Testis (tissue), 5 donors: ENCODE measurements at places on chromosomes 11 and 22.

DNA sequence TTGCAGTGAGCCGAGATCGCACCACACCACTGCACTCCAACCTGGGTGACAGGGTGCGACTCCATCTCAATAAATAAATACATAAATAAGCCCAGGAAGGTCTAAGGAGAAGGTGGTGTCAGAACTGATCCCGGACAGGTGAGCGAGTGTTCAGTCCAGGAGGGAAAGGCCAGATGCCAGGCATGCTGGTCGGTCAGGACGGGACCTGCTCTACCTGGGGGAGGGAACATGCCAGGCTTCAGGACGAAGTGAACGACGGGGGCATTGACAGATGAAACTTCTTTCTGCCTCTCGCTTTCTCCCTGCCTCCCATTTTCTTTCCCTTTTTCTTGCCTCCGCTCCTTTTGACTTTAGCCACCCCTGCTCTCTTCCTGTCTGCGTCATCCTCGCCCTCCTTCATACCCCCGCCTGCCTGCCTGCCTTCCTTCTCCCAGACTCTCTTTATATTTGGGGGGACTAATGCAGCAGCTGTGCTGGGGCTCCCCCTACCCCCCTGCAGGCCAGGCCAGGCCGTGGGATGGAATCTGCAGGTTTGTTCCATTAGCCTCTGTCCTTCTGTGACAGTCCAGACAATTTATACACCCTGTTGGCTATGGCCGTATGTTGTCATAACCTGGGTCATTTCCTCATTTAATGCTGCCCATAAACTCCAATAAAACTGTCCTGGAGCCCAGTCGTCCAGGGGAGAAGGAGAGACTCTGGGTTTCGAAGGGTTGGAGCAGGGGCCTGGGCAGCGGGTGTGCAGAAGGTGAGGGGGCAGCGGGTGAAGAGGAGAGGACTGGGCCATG, 209.2 kb upstream of the TBCEL start:
- no peaks in the 10 kb centered on the region for H3K27me3 ChIP-seq
- no peak for DNase-seq
- no peak overlapping the region for H3K4me3 ChIP-seq
- H3K4me1 ChIP-seq: no peaks in the 10 kb centered on the region
- no peak overlapping the region for H3K27ac ChIP-seq

DNA sequence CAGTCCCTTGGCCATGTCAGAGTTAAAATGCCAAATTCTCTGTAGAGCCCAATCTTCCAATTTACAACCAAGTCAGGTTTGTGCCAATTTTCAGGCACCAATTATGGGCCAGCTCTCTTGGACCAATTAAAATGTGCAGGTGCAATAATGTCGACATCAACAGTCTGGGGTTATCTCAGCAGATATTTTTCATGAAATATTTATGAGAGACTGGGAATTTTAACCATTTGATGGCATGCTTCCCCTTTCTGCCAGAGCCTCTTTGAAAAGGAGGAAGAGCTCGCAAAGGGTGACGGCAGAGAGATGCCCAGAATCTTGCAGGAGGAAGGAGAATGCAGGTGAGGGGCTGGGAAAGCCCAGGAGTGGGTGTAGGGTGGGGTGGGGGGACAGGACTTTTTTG, 100.8 kb upstream of the SYT13 start:
- H3K27me3 ChIP-seq: no peaks in the 10 kb centered on the region
- H3K4me1 ChIP-seq: no peaks in the 10 kb centered on the region
- no peak overlapping the region for H3K4me3 ChIP-seq
- H3K27ac ChIP-seq: no peak overlapping the region
- H3K36me3 ChIP-seq: no peaks in the 10 kb centered on the region

DNA sequence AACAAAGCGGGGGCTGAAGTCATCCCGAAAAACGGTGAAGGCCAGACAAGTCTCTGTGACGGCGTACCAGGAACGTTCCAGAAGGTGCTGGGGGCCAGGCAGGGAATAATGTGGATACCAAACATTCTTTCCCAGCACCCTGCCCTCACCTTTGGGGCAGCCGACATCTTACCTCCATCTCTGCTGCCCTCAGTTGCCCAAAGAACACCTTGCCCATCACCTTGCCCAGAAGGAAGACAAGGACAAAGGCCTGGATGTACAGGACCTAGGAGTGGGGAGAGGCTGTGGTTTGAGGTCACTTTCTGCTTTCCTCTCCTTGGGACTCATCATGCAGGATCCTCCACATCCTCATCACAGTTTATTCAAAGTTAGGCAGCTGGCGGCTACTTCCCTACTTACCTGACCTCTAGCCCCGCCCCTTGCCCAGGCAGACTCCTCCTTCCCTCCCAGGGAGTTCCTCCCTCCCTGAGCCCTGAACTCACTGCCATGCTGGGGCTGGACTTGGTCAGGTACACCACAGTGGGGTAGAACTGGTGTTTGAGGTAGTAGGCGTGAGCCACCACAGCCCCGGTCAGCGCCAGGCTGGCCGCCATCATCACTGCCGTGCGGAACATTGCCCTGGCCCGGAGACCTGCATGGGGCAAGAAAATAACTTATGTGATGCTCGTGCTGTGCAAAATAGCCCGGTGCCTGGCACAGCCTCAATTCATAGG, 1.2 kb downstream of the SYVN1 start:
- no peaks in the 10 kb centered on the region for H3K27me3 ChIP-seq
- peak; percentile 59 for DNase-seq
- H3K27ac ChIP-seq: no peak overlapping the region
- peaks cover 24% of the 10 kb centered on the region for H3K4me1 ChIP-seq

DNA sequence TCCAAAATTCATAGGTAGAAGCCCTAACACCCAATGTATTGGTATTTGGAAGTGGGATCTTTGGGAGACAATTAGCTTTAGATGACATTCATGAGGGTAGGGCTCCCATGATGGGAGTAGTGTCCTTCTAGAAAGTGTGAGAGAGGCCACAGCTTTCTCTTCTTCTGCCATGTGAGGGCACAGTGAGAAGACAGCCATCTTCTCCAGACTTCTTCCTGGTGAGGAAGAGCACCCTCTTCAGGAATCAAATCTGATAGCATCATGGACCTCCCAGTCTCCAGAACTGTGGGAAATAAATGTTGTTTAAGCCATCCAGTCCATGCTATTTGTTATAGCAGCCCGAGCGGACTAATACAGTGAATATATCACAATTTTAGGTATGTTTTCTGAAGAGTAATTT, 96.9 kb downstream of the CNTN5 start:
- H3K27ac ChIP-seq: no peak overlapping the region
- DNase-seq: no peak
- no peaks in the 10 kb centered on the region for H3K27me3 ChIP-seq
- H3K4me1 ChIP-seq: no peaks in the 10 kb centered on the region

- peaks cover 6% of the 10 kb centered on the region for H3K4me1 ChIP-seq
- H3K27me3 ChIP-seq: no peaks in the 10 kb centered on the region
- no peaks in the 10 kb centered on the region for H3K36me3 ChIP-seq
- H3K4me3 ChIP-seq: no peak overlapping the region
- DNase-seq: peak; percentile 23
- H3K27ac ChIP-seq: peak overlapping the region; percentile 66
Measured at GRCh38 chr11:123404676-123405075, 25.4 kb upstream of the GRAMD1B start.

- no peaks in the 10 kb centered on the region for H3K36me3 ChIP-seq
- H3K4me3 ChIP-seq: no peak overlapping the region
- DNase-seq: no peak
- H3K27ac ChIP-seq: no peak overlapping the region
- no peaks in the 10 kb centered on the region for H3K4me1 ChIP-seq
- no peaks in the 10 kb centered on the region for H3K27me3 ChIP-seq
Measured at GRCh38 chr11:124202951-124203350, 19.8 kb downstream of the OR10D3 start.

DNA sequence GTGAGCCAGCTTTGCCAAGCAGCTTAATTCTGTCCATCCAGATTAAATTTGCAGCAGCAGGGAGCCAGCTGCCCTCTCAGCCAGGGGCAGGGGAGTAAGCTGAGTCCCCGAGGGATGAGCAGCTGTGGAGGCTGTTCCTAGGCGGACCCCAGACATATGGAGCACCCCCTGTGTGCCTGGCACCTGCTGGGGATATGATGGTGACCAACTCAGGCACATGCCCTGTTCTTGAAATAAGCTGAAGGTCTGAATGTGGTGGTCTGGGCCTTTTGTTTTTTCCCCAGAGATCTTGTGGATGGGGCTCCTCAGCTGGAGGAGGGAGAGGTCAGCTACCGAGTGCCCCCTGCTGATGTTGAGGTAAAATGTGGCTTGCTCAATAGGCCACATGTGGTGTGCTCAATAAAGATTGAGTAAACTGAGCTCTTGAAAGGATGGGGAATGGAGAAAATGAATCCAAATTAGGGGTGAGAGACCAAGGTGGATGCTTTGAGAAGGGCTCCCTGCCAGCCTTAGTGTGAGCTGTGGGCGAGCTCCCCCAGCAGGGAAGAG, 103.3 kb upstream of the NNMT start:
- H3K27ac ChIP-seq: no peak overlapping the region
- H3K4me3 ChIP-seq: no peak overlapping the region
- peaks cover 32% of the 10 kb centered on the region for H3K4me1 ChIP-seq
- no peaks in the 10 kb centered on the region for H3K36me3 ChIP-seq
- no peak for DNase-seq
- H3K27me3 ChIP-seq: no peaks in the 10 kb centered on the region

DNA sequence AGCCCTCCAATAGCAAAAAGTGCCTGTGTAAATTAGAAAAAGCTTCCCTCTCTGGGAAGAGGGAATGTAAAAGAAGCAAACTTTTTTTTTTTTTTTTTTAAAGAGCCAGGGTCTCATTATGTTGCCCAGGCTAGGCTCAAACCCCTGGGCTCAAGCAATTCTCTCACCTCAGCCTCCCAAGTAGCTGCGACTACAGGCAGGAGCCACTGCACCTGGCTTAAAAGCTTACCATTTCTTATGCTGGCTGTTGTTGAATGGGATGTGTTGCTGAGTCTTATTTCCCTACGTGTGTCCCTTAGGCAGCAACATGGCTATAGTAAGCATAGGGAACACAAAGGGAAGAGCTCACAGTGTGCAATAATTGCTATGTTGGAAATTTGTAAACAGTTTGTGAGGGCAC, 225.5 kb upstream of the CCDC90B start:
- no peak overlapping the region for H3K4me3 ChIP-seq
- no peaks in the 10 kb centered on the region for H3K27me3 ChIP-seq
- no peaks in the 10 kb centered on the region for H3K4me1 ChIP-seq
- H3K36me3 ChIP-seq: no peaks in the 10 kb centered on the region
- no peak overlapping the region for H3K27ac ChIP-seq
- DNase-seq: no peak

DNA sequence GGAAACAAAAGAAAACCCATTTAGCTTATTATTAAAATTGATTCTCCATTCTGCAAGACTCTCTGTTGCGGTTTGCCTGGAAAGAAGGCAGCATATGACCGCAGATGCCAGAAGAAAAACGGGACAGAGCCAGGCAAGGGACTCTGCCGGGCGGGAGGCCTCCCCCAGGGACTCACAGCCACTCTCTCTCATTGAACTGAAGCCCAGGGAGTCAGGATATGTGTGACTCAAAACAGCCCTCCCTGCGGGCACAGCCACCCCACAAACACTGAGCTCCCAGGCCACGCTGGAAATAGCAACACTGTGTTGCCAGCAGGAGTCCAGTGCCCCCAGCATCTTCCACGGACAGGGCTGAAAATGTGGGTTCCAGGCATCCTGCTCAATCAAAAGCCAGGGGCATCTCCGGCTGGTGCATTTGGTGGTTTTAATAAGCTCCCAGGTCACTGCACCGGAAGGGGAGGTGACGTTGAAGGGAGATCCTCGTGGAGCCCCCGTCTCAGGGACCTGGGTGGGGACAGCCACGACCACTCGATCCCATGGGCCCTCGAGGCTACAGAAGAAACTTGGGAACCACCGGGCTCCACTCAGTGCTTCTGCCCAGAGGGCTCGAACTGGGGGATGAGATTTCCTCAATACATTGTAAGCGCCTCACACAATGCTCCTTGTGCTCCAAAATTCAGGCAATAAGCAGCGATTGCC, 624.5 kb downstream of the TBC1D22A start:
- no peaks in the 10 kb centered on the region for H3K36me3 ChIP-seq
- DNase-seq: no peak
- H3K4me1 ChIP-seq: no peaks in the 10 kb centered on the region
- no peak overlapping the region for H3K4me3 ChIP-seq
